ENCODE measurements at places on chromosomes 3 and 15.
A peak's percentile ranks its signal among the peaks of the same experiment; 100 is the strongest.

GRCh38 chr3:197889204-197889930 is 60.6 kb upstream of the RPL35A start:
- no peak for DNase-seq

DNA sequence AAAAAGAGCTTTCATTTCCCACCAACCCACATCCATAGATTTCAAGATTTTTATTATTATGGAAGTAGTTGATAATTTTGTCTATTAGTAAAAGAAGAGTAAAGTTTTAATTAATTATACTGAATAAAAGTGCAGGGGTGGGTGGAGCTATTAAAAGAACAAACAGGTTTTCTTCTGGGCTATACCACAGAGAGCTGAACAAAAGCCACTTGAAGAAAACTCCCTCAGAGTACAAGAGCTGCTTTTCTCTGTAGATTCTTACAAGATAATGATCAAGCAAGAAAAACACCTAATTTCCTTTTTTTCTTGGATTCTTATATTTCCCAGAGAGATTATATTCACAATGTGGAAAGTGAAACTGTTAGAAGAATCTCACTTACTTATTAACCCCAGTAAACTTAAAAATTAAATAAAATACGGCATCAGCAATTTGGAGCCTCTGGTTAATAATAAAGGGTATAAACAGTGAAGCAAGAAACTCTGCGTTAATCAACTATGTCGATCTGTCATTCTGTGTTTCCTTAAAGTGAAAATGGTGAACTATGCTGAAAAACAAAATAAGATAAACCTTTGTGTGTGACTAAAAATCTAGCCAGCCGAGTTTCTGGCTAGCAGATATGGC is 84.9 kb downstream of the THBS1 start:
- no peak for DNase-seq

DNA sequence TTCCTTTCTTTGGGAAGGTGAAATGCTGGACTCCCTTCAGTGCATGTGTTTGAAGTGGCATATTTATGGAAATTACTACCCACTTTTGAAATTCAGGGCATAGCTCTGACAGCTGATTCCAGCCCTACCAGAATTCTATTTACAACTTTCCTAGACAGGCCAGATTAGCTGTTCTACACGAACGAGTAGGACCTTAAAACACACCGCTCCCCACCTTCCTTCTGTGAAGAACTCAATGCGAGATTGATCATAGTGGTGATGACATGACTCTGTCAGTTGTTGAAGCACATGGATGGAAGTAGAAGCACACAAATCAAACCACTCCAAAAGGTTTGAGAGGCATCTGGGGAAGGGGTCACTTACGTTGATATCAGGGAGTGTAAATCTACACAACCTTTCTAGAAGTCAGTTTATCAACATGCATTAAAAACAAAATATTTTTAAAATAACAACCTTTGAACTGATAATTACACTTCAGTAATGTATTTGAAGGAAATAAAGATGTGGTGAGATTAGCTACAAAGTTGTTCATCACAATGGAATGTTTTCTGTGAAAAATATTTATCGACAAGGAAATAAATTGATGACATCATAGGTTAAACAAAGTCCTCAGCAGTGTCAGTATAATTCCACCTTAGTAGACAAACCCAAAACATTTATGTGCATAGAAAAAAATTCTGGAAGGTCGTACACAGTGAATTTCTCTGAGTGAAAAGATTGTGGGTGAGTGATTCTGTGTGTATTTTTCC is 29.8 kb downstream of the RARB start:
- no peak for DNase-seq

- no peak for DNase-seq
Measured at GRCh38 chr3:14007006-14007405, 117.7 kb downstream of the CHCHD4 start.

DNA sequence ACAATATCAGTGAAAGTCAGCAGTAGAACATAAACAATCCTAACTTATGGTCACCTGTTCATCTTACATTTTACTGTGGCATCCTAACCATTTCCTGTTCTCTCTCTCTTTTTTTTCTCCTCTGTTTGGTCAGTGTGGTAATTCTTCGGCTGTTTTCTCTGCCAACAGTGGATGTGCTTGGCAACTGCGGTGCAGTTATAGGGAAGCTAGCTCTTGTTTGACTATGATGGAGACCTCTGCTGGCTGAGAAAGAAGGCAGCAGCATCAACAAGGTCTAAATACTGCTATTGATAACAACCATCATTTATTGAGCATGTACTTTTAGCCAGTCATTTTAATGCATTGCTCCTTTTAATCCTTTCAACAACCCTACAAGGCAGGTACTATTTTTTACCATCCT is 723 bp upstream of the DRD3 start:
- peak; percentile 28 for DNase-seq

- no peak for DNase-seq
Measured at GRCh38 chr15:84588053-84588874, 12.5 kb upstream of the ZSCAN2 start.

DNA sequence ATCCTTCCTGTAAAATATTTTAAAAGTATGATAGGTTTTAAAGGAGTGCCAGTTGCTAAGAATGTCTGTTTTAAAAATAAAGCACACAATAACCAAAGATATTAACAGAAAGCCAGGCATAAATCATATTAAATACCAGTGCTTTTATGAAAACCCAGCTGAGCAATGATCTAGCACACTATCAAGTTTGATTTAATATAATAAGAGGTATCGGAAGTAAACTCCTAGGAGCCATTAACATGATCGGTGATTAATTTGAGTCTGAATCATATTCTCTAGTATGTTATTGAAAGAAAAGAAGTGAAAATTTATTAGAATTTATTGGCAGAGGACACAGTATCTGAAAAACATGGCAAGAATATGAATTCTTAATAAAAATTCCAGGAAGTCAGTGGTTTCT is 91.7 kb downstream of the SPATA16 start:
- no peak for DNase-seq

DNA sequence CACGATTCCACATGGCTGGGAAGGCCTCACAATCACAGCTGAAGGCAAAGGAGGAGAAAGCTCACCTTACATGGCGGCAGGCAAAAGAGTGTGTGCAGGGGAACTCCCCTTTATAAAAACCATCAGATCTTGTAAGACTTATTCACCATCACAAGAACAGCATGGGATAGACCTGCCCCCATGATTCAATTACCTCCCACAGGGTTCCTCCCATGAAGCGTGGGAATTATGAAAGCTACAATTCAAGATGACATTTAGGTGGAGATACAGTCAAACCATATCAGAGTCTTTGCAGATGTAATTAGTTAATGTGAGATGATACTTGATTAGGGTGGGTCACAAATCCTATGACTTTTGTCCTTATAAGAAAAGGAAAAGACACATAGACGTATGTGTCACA is 688.9 kb downstream of the GBE1 start:
- DNase-seq: no peak

GRCh38 chr15:57422113-57422754 is 45.9 kb downstream of the CGNL1 start:
- DNase-seq: peak; percentile 40

GRCh38 chr15:26615188-26615926 is 157.5 kb downstream of the GABRB3 start:
- DNase-seq: no peak

DNA sequence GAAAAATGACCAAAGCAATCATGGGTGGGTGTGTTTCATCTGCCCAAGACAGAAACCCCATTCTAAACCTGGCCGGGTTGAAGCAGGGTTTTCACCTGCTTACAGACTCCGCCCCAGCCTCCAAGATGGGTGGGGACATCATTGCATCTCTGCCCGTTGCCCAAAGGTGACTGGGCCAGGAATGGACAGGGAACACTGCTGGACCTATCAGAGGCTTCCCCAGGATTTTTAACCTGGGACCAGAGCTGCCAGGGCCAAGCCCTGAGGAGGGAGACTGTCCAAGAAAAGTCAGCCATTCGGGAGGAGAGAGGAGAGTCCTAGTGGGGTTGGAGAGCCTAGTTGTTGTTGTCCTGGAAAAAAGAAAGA is 109.7 kb upstream of the ALDH1A3 start:
- DNase-seq: no peak

GRCh38 chr3:126413693-126414080 is 19.0 kb downstream of the CFAP100 start:
- DNase-seq: no peak

DNA sequence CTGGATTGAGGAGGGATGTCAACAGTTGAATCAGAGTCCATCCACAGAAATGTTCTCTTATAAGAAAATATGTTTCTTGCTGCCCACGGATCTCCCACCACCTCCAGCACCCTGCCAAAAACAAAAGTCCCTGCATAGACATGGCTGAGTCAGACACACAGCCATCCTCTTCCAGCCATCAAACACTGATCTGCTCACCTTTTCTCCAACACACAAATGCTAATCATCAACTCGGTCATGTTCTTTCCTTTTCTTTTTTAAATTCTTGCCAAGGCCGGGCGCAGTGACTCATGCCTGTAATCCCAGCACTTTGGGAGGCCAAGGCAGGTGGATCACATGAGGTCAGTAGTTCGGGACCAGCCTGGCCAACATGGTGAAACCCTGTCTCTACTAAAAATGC is 110.7 kb upstream of the IL12A start:
- DNase-seq: no peak

DNA sequence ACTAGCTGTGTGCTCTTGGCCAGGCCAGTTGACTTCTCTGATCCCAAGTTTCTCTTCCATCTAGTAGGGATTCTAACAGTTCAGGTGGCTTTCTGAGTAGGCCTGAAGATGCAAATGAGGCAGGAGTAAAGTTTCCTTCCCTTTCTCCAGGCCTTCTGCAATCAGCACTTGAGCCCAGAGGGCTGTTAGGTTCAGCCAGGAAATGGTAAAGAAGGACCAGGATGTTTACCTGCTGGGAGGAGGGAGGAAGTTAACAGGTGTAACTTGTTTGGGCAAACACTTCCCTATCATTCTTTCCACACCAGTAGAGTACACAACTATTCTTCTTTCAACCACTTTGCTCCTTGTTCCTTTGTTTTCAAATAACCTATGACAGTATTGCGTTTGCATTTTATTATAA is 13.3 kb upstream of the TNFSF10 start:
- no peak for DNase-seq

DNA sequence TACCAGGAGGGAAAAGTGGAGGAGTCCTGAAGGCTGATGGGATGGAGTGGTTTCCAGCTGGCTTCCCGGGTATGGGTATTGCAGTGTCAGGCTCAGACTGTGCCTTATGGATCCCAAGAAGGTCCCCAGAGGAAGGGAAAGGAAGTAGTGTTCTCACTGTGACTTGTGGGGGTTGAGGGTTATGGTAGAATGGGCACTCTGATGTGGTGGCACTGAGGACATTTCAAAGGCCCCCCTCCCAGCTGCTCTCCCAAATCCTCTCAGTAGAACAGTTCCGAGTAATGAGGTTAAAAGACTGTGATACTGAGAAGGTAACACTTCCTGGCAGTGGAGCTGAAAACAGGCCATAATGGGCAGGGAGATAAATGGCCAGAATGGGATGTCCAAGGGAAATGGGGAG is 23.1 kb upstream of the TIMP4 start:
- no peak for DNase-seq

DNA sequence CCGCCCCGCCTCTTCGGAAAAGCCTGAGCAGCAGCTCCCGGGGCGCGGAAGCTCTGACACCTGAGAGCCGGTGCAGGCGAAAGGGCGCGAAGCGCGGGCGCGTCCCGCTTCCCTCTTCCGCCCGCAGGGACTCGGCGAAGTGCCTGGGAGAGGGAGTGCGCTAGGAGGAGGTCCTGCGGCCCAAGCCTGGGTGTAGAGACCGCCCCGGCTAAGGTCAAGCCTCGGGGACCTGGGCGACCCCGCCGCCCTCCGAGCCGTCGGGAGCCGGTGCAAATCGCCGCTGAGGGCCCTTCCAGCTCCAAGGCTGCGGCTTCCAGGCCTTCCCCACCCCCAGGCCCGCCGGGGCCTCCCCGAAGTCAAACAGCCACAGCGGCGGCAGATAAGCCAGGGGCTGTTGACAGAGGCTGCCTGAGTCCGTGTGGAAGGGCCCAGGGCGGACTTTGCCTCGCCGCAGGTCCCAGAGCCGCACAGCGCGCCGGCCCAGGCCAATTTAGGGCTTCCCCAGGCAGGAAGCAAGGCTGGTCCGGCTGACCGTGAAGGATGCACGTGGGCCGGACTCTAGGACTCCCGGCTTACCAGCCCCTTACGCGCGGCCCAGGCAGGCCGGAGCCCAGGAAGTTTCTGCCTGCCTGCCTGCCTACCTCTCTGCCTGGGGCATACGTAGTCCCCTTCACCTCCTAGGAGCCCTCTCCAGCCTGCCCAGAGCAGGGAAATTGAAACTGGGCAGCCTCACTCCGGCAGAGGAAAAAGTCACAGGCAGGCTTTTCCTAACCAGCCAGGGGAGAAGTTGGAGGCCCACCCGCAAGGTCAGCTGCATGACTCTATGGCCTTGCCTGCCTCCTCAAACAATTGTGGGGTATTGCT is 2.3 kb downstream of the ITPKA start:
- no peak for DNase-seq

DNA sequence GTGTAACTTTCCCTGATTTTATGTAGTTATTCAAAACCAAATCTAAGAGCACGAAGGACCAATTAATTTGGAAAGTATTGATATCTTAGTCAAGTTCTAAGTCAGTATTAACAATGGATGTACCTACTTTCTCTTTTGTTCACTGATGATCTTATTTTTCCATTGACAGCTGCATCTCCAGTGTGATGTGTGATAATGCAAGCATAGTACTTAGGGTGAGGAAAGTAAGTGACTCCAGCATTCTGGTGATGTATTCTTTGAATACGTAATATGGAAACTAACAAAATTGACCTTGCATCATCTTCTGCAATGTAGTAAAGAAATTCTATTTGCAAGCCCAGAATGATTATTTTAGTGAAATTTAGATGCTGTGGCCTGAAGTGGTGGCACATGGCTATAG is 22.4 kb downstream of the FBXW12 start:
- no peak for DNase-seq

GRCh38 chr3:120425572-120426250 is 25.1 kb downstream of the FSTL1 start:
- peak; percentile 74 for DNase-seq

GRCh38 chr3:137259701-137260100 is 301.9 kb downstream of the IL20RB start:
- DNase-seq: no peak

DNA sequence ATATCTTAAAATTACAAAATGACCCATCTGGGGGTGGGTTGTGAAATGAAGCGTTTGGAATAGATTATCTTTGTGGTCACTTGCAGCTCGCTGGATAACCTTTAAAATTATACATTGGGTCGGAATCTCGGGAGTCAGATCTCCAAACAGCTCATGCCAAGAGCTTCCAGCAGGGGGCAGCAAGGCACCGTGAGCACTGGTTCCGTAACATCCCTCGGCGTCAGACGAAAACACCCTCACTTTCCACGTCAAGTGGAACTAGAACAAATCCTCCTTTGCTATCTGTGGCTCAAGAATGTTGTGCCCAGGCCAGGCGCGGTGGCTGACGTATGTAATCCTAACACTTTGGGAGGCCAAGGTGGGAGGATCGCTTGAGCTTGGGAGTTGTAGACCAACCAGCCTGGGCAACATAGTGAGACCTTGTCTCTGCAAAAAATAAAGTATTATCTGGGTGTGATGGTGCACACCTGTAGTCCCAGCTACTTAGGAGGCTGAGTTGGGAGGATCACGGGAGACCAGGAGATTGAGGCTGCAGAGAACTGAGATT is 31.1 kb downstream of the UMPS start:
- no peak for DNase-seq

GRCh38 chr3:25114532-25114931 is 313.5 kb upstream of the RARB start:
- DNase-seq: no peak

GRCh38 chr3:107842940-107843339 is 247.9 kb downstream of the CD47 start:
- no peak for DNase-seq
